ENCODE measurements at places on chromosomes 4 and X.

GRCh38 chr4:169745291-169745690, 12.5 kb downstream of the HPF1 start:
- DNase-seq = no peak

DNA sequence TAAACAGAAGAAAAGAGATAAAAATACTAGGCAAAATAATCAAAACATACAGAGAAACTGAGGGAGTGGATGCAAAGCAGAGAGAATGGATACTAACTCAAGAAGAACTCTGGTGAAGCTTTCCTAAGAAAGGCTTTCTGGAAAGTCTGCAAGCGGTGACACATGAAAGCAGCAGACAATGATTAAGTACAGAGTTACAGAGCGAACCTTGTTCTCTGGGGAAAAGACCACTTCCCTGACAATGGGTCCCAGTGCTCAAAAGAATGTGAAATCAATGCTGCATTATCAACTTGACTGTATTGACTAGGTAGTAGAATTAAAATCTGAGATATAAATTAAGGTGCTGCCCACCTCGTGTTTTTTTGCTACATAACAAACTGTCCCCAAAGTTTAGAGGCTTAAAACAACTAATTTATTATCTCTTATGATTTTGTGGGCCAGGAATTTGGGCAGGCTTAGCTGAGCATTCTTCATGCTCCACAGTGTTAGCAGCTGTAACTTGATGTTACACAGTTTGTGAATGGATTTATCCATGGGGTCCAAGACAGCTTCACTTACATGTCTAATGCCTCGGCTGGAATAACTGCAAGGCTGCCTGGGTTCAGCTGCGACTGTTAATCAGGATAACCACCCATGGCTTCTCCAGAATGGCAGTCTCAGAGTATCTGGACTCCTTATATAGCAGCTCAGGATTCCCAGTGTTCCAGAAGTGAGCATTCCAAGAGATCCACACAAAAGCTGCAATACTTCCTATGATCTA, 106.9 kb upstream of the INPP4B start:
- no peak for DNase-seq

- DNase-seq = no peak
Observed at GRCh38 chr4:21011106-21011505, 310.8 kb downstream of the PACRGL start.

DNA sequence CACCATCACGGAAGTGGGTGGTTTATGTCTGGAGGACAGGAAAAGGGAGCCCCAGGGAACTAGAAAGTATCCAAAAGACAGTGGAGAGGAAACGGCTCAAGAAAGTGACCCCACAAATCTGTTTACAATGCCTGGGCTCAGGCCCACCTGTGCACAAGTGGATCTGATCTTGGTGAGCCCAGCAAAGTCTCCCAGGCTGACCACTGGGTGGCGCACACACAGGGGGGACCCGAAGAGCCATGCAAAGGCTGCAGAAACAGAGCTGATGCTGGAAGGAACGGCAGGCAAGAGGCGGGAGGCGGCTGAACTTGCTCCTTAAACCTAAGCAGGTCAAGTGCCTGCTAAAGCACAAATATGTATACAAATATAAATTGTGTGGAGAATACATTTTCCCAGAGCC, 9.6 kb downstream of the HAUS7 start:
- DNase-seq = peak; percentile 65

DNA sequence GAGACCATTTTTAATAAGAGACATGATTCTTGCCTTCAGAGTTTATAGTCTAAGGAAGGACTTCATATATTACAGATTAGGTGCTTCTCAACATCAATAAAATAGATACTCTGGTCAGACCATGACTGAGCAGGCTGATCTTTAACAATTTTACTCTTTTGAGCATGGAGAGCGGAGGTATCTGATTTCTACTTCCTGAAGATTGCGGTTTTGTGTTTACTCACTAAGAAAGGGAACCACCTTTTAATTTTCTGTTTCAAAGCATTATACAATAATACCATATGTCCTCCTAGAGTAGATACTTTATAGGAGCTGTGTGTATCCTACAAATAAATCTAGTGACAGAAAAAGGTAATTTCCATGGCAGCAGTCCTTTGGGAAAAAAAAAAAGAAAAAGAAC, 12.5 kb downstream of the MORC4 start:
- DNase-seq = no peak

DNA sequence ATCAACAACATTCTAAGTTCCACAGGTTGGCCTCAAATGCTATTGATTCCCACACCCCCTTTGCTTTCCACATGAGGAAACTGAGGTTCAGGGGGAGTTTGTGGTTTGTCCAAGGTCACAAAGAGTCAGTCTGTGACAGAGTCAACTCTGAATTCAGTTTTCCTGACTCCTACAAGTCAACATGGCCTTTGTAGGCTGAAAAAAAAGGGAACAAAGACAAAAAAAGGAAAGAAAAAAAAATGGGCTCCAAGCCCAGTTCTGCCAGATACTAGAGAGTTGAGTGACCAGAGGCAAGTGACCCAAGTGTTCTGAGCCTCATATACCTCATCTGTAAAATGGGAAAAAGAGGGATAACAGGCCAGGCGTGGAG, 16.5 kb upstream of the PIM2 start:
- DNase-seq = no peak

DNA sequence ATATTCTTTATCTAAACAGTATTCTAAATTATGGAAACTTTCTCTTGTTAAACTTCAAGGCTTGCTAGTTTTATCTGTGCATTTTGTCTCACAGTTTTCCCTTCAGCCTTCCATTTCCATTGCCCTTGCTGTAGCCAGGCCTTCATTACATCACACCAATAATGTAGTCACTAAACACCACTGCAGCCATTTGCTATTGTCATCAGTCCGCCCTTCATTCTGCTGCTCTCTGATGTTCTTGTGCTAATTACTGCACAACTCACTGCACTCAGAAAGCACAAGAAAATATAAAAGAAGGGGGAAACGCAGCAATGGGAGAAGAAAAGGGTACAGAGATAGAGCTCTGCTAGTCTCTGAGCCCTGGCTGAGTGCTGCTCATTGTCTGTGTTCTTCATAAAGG, 239.6 kb upstream of the FSTL5 start:
- no peak for DNase-seq

GRCh38 chr4:61044837-61045236, 155.3 kb upstream of the ADGRL3 start:
- DNase-seq = no peak

GRCh38 chrX:78046362-78046761, 57.7 kb upstream of the PGK1 start:
- DNase-seq = no peak

- no peak for DNase-seq
Observed at GRCh38 chrX:39564751-39565150, 533.0 kb downstream of the BCOR start.

DNA sequence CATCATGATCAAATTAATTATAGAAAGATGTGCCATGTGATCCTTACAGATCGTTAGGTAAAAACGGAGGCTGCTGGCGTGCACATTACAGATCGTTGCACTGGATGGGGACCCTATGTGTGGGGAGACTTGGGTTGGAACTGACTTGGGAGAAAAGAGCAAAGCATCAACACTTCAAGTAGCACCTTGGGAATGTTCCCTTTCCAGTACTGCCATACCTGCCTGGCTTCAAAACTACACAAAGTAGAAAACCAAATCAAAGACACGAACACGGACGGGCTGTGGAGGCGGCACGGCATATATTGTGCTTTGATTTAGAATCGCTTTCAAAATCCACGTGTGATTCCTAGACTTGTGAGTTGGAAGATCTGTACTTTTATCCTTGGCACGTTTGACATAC, 898 bp downstream of the CMC4 start:
- no peak for DNase-seq

Measured in dorsolateral prefrontal cortex (tissue), 122 donors.